ENCODE measurements at places on chromosomes 5 and 9.

DNA sequence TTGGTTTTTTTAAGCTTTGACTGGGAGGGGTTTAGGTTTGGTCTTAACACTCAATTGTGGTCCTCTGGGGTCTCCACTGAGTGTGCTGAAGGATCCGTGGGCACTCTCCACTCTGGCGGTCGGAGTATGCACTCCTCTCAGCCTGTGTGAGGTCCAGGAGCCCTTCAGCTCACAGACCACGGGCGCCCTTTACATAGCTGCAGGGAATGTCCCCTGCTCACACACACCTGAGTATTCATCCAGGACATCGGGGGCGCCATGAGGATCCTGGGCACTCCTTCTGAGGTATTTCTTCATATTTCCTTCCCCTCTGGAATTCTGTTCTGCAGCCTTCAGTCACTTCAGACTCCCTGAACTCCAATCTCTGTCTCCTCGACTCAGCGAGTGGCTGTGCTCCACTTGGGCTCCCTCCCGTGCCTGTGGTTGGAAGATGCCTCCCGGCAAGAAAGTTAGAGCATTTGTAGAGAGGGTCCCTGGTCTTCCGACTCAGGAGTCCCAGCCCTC, 12.5 kb downstream of the TRIP13 start:
- DNase-seq = no peak

- no peak for DNase-seq
Measured at GRCh38 chr5:30413540-30413939, 779.9 kb upstream of the CDH6 start.

GRCh38 chr9:71306134-71306533, 184.7 kb upstream of the TRPM3 start:
- no peak for DNase-seq

DNA sequence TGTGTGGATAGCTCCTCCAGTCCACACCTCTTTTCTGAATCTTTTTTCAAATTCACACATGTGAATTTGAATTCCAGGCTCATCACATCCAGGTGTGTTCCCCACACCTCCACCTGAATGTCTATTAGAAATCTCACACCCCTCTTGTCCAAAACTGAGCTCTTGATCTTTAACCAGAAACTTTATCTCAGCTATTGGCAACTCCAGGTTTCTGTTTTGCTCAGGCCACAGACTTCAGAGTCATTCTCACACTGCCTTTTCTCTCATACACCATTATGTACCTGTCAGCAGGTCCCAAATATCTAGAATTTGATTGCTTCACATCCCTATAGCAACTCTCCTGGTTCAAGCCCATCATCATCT, 11.6 kb downstream of the NIPSNAP3B start:
- no peak for DNase-seq

GRCh38 chr5:159971931-159972461, 36.9 kb upstream of the TTC1 start:
- no peak for DNase-seq

- DNase-seq = peak; percentile 14
Measured at GRCh38 chr9:133737774-133738639, at the start of gene SARDH. SARDH (minus strand) TSS chr9:133738352; CDS start chr9:133734173, 4,179 bp downstream.

GRCh38 chr5:114412510-114413171, 50.8 kb downstream of the KCNN2 start:
- no peak for DNase-seq

DNA sequence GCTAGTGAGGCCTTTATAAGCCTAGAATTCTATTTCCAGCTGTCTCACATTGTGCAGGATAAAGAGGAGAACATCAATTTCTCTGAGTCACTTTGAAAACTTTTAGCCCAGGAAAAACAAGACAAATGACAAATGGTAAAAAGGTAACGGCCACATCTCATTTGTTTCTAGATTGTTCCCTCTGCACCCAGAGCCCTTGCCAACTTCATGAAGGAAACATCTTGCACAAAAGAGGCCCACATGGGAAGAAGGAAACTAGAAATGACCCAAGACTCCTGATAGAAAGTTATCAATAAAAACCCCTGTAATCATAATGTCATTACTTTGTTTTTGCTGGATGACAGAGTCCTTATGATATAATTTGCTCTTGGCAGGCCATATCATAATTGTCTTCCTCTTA, 5.3 kb downstream of the DPYSL3 start:
- no peak for DNase-seq

DNA sequence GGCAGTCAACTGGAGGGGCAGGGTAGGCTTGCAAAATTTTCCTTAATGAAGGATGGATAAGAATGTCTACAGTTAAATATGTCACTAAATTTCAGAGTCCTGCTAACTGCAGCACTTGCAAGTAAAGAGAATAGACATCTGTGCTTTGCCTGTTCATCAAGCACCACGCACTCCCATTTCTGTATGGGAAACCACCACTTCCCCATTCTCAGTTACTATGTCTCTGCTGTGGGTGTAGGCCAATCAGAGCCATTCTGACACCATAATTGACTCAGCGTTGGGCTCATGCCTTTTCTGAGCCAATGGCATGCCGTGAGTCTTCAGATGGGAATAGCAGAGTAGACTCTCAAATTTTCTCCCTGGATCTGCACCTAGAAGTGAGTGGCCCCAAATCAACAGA, 247.5 kb downstream of the GABRB2 start:
- DNase-seq = no peak

DNA sequence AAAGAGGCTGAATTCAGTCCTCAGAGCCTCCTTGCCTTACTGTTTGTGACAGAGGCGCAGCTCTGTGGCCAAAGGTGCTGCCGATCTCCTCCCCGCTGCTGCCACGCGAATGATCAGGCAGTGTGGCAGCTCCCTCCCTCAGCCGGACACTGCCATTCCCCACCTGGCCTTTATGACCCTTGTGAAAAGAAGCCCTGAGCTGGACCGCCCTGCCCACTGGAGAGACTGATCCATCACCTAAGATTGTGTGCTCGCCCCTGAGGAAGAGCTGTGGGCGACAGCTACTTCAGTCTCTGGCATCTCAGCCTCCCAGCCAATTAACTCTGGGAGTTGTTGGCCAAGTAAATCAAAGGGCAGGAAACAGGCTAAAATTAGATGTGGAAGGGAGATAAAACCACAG, 90.9 kb downstream of the CARTPT start:
- no peak for DNase-seq

All from stimulated activated CD4-positive, alpha-beta T cell treated with anti-CD3 and anti-CD28 coated beads, Interleukin-1b, Interleukin-23, amount 100 ng/mL, for 24 hours (primary cell).